ENCODE measurements at places on chromosomes 7 and 10.

DNA sequence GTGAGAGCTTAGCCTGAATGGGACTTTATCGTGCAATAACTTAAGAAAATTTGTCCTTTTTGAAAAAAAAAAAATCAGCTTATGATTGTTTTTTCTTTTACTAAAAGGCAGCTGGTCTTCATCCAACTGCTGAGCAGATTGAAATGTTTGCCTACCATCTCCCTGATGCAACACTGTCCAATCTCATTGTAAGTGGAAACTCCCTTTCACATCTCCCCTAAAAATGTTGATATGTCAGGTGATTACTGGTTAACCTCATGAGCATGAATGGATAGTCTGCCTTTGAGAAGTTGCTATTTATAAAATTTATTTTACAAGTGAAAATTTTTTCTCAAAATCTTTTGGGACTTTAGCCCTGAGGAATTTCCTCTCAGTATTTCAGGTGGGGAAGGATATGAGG lies 17.8 kb upstream of the HKDC1 start:
- no peak for DNase-seq

DNA sequence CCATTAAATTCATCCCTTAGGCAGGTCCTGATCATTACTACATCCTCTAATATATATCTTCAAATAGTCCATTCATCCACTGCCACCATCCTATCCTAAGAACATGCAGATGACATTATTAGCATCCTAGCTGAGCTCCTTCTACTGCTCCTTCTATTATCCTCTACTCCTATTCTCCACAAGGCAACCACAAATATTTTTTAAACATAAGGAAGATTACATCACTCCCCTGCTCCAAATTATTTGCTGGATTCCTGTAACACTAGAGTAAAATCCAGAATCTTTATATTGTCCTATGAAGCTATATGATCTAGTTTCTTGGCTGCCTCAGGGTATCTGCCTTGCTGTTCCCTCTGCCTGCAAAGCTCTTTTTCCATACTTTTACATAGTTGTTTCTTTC lies 176.3 kb upstream of the SLC26A5 start:
- peak; percentile 28 for DNase-seq

GRCh38 chr10:101956117-101956516 lies 99.9 kb downstream of the ARMH3 start:
- no peak for DNase-seq

- DNase-seq, result no peak
Observed at GRCh38 chr7:22680482-22680911, 46.5 kb upstream of the IL6 start.

GRCh38 chr7:49703337-49703736 lies 70.1 kb upstream of the VWC2 start:
- no peak for DNase-seq

- no peak for DNase-seq
Observed at GRCh38 chr10:8424555-8425211, 370.2 kb downstream of the GATA3 start.

DNA sequence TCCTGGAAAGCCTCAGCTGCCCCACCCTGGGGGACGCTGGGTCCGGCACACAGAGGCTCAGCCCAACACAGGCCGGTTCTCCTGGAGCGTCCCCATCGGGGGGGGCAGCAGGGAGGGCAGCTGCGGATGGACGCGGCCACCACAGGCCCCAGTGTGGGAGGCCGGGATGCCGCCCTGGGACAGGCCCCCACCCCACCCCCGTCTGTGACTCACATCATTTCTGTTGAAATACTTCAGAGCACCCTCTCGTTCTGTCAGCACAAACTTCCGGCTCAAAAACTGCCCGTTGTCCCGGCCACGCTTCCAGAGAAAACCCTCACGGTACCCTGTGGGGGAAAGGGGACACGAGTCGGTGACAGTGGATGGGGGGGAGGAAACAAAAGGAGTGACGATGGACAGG lies 28.5 kb downstream of the GET4 start:
- peak; percentile 75 for DNase-seq

DNA sequence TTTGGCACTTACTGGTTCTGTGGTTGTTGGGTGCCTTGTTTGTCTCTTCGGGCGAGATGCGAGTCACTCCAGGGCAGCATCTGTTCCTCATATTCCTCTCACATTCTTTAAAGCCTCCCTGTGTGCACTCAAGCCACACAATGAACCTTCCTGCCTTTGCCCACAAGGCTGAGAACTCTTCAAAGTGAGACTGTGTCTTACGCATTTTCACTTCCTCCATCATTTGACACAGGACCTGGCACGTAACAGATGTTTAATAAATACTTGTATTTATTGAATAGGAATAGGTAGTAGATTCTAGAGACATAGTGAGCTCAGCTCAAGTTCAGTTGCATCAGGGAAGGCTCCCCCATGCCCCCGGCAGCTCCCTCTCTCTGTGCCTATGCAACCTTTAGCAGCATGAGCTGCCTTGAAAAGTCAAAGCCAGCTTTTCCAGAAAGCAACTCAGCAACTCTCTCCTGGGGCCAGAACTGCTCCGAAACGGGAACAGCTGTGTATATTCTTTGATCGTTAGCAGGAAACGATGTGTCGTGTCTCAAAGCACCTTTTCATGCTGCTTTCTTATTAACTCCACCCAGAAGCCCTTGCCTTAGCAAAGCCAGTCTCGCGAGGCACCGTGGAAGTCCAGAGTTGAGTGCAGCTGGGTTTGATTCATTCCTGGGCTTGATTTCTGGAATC lies 97.5 kb downstream of the PFKFB3 start:
- DNase-seq, result peak; percentile 57

DNA sequence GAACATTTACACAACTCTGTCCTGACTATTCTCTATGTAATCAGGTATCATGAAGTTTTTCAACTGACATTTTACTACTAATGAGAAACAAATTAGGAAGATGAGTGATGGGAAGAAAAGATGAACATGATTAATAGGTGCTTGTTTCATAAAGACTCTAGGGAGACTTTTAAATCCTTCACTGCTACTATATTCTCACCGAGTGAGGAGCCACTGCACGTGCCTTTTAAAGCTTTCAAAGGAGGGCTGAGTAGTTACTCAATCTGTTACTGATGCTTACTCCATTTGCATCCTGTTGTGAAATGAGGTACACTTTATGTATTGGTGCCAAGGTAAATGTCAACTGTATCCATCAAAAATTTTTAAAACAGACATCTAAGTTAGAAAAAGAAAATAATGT lies 1.3 kb upstream of the COMMD3 start:
- DNase-seq, result no peak

DNA sequence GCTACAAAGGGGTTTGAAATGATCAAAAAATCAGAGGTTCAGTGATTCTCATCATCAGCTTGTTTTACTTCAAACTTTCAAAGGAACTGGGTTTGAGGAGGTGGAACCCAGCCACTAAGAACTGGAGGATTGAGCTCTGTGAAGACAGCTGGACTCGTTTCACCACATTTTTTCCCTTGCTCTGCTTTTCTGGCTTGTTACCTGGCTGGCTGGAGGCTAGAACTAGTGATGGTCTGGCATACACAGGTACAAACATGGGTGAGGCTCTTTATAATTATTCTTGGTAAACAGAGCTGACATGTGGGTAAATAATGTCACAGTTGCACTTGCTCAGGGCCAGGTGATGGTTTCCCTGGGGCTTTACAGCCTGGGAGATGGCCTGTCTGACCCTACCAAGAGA lies 352.5 kb downstream of the FGFR2 start:
- DNase-seq, result no peak

DNA sequence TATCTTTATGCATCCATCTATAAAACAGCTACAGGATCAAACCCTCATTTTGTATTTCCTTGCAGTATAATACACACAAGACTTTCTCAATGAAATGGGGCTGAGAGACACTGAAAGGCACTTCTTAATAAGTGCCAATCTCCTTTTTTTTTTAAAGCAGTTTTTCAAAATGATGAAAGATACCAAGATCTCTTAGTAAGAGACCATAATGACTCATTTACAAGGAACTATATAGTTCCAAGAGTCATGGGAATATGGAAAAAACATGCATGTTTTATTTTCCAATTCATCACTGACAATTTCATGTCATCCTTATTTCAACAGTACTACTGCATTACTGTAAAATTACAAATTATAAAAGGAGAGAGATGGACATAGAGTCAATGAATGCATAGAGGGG lies 973.7 kb downstream of the GATA3 start:
- DNase-seq, result no peak

- DNase-seq, result peak; percentile 66
Observed at GRCh38 chr7:7103343-7104313, 78.7 kb upstream of the C1GALT1 start.

DNA sequence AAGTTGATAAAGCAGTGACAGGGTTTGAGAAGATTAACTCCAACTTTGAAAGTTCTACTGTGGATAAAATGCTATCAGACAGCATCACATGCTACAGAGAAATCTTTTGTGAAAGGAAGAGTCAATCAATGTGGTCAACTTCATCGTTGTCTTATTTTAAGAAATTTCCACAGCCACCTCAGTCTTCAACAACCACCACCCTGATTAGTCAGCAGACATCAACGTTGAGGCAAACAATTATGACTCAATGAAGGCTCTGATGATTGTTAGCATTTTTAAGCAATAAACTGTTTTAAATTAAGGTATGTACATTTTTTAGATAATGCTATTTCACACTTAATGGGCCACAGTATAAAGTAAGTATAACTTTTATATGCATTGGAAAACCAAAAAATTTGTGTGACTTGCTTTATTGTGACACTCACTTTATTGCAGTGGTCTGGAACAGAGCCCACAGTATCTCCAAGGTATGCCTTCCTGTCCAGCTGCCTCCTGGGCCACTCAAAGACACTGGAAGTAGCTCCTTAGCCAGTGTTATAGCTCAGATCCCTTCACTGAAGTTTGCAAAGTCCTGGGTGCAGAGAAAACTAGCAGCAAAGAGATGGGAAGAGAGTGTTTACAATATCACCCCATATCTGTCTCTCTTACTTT lies 293.1 kb downstream of the ARHGAP12 start:
- peak; percentile 35 for DNase-seq

GRCh38 chr10:15985690-15986089 lies 125.4 kb upstream of the MINDY3 start:
- DNase-seq, result no peak

DNA sequence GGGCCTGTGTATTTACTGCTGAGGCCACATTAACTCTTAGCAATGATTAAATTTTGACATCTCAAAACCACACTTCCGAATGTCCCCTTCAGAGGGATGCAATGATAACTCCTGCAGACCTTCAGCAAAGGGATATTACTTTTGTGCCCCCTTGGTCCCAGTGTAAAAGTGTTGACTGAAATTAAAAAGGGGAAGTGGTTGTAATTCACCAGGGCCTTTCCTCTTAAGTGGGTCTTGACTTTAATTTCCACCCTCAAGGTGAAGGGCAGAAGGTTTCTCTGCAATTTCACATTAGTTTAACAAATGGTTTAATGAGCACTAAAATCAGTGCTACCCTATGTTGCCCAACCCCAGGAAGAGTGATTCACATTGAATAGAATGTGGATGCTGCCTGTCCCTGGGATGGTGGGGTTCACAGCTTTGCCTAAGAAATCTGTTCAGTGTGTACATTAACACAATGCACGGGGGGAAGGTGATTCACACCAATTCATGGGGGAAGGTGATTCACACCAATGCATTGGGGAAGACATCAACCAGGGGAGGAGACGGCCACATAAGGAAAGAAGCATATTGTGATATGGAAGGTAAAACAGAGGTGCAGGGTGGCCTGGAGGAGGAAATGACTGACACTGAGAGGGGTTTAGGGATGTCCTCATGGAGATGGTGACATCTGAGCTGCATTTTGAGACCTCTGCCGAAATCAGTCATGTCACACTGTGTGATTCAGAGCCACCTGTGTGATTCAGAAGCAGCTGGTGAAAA lies 19.4 kb upstream of the TNS3 start:
- peak; percentile 96 for DNase-seq

GRCh38 chr10:105534086-105534485 lies 893.0 kb downstream of the SORCS3 start:
- DNase-seq, result no peak

DNA sequence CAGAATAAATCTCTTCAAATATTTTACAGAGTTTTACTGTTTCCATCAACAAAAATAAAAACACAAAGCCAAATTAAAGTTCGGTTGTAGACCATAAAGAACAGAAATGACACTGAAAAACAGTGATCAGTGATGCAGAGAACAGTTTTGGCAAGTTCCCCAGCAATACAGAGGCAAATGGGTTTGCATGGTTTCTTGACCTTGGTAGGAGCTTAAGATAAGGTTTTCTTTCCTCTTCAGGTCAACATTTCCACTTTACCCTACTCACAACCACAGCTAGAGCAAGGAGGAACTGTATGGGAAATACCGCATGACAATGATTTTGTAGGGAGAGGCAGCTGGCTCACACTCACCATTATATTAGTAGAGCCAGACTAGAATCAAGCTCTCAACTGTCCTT lies 199.5 kb downstream of the SH2D4B start:
- DNase-seq, result no peak

DNA sequence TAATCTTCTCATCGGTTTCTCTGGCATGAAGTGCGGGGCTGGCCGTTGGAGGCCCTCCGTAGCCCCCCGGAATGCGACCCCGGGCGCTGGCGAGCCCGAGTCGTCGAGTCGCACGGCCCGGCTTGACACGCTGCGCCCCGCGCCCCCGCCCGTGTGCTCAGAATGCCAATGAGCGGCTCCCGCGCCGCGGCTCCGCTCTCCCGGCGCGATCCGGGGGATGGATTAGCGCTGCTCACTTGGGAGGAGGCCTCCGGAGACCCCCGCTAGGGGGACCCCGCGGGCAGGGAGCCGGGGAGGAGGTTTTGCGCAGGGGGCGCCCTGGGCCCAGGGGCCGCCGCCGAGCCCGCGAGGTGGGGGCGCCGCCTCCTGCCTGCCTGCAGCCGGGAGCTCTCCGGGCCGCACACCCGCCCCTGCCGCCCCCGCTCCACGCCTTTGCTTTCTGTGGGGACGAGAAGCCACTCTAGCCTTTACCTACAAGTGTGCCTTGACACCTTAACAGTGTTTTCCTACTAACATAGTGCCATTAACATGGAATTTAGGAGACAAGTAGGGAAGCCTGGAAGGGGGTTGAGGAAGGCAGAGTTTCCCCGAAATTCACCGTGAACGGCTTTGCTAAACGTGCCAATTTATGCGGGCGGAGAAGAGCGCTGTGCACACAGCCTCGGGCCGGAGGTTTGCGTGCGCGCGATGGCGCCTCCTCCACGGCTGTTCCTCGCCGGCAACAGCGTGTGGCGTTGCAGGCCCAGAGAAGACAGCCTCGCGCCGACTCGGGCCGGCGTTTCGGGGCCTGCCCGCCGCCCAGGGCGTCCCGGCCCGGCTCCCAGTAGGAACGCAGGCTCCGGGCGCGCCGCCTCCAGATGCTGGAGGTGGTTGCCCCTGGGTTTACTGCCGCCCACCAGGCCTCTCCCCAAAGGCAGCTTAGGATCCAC lies 7.1 kb downstream of the SHH start:
- peak; percentile 60 for DNase-seq

- DNase-seq, result no peak
Observed at GRCh38 chr7:55210716-55211115, 154.4 kb upstream of the LANCL2 start.

DNA sequence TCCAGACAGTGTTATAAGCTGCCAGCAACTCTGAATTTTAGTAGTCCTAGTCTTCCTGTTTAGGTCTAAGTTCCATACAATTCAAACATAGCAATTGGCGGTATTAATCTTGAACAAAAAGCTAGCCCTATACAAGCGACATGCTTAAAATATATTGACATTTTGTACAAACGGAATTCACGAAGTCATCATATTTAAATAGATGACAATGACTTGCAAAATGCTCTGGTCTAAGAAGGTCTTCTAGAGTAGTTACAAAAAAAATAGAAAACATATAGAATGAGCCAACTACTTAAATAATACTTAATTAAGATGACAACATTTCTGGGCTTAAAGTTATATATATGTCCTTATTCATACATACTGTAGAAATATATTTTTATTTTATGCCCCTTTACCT lies 446.6 kb downstream of the ANKRD7 start:
- no peak for DNase-seq

- no peak for DNase-seq
Observed at GRCh38 chr7:116585967-116586366, 61.1 kb downstream of the CAV1 start.
